T-helper 1 cell (primary cell): ENCODE measurements at places on chromosomes 4 and X.

- DNase-seq, result no peak
These were observed 467.8 kb downstream of the GRXCR1 start for GRCh38 chr4:43360296-43360695.

GRCh38 chrX:9301836-9302235, 163.0 kb upstream of the TBL1X start:
- no peak for DNase-seq

GRCh38 chrX:13507893-13508292, 61.5 kb upstream of the EGFL6 start:
- no peak for DNase-seq

DNA sequence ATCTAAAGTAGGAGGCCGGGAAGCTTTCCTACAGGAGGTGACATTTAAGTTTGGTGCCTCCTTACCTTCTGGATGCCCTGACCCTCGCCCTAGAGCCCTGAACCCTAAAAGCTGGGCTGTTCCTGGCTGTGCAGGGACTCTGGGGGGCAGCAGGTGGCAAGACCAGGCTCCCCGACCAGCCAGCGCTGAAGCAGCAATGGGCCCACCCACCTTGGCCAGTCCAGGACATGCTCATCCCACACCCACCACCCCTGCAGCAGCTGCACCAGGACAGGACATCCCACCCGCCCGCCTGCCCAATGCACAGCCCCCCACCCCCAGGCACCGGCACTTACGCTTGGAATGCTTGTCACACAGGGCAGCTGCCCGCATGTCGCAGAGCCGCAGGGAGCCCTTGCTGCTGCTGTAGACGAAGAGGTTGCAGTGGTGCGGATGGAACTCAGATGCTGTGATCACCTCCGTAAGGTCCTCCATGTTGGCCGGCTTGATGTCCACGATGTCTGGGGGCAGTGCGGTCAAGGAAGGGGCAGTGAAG, 77.9 kb downstream of the WFS1 start:
- no peak for DNase-seq

DNA sequence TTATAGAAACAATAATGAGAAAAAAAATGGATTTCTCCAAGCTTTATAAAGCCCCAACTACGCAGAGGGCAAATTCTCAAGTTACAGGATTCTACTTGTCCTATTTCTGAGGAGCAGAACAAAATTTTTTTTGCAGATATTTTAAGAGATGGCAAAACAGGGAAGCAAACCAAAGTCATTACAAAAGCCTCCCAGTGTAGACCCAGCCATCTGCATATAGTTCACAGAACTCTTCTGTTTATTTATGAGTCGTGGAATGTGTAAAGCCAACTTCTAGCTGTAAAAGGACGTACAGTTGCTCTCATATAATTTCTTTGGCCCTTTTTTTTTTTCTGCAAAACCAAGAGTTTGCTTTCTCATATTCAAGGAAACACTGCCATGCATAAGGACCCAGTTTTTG, 120.4 kb downstream of the PCDH7 start:
- no peak for DNase-seq

- DNase-seq, result no peak
These were observed 118.6 kb downstream of the PALLD start for GRCh38 chr4:168615294-168616065.

DNA sequence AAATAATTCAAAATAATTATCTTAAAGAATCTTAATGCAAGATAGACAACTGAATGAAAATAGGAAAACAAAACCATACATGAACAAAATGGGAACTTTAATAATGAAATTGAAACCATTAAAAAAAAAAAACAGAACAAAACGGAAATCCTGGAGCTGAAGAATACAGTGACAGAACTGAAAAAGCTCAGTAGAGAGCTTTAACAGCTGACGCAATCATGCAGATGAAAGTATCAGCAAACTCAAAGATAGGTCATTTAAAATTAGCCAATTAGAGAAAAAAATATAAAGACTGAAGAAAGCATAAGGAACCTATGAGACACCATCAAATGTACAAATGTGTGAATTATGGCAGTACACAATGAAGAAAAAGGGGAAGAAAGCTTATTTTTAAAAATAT, 18.8 kb downstream of the SLC25A31 start:
- no peak for DNase-seq

DNA sequence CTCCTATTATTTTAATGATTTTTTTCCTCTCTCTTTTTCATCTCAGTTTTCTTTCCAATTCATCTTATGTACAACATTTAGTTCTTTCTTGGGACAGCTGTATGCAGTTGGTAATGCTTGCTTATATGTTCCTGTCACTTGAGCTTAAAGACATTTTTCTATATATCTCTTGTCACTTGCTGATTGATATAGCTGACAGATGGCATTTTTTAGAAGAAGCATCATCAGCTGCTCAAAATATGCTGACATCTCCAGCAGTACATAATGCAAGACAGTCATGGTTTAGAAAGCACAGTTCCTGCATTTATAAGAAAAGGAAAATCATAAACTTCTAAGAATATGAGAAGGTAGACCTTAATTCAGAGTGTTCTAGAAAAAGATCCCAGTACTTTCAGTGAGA, 56.5 kb downstream of the DCAF8L1 start:
- DNase-seq, result no peak

- DNase-seq, result no peak
These were observed 4.1 kb downstream of the KDR start for GRCh38 chr4:55121246-55121645.

GRCh38 chr4:150826306-150826705, 188.8 kb downstream of the LRBA start:
- no peak for DNase-seq

GRCh38 chr4:152556283-152556682, 20.4 kb upstream of the FBXW7 start:
- DNase-seq, result peak; percentile 46

DNA sequence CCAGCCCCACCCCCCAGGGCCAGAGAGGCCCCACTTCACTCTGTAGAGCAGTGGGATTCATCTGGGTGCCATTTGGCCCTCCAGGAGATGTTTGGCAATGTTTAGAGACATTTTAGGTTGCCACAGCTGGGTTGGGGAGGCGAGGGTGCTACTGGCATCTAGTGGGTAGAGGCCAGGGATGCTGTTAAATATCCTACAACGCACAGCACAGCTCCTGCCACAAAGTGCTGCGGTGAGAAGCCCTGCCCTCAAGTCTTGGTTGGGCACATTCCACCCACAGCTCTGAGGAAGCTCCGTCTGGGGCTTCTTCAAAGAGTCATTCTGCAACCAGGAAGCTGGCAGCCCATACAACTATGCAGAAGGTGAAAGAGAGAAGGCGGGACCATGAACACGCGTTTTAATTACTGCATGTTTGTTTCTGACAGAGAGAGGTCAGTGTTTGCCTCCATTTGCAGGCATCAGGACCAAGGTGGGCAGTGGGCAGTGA, 48.1 kb upstream of the FAM9C start:
- peak; percentile 76 for DNase-seq

GRCh38 chr4:102537269-102537668, 36.1 kb downstream of the NFKB1 start:
- no peak for DNase-seq

- no peak for DNase-seq
These were observed 2.4 kb downstream of the LONRF3 start for GRCh38 chrX:118976599-118977340.
